Tibial nerve (tissue), 4 donors: ENCODE measurements at places on chromosomes 16 and 17. TPM values are rescaled to one million over a fixed set of nuclear protein-coding genes. Genes with fewer than 3 reads are reported as not detected.

PHAF1 gene
- 28.5 TPM for total RNA-seq

CAMTA2 gene
- 46.2 TPM for total RNA-seq

DNA sequence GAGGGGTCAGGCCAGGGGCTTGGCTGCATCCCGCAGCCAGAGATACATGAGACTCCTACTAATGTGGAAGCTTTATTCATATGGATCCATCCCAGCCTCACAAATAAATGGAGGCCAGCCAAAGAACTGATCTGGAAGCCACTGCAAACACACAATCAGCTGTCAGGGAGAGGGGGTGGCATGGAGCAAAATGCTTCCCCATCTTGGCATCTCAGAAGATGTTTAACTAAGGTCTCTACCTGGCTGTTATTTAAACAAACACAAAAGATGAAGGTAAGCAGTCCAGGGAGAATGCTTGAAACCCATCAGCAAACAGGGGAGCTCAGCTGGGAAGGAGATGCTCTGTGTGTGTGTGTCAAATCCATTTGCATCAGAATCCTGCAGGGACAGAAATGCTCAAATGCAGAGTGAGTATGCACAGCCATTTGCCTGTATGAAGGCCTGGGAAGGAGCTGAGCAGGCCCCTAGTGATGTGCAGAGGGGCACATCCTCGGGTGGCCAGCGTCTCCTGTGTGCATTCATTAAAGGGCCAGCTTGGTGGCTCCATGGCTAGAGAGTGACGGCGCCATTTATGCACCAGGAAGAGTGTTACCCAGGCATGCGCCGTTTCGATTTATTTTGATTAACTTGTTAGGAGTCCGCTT is 34.2 kb upstream of the IRX3 start:
- no peak for DNase-seq

DNA sequence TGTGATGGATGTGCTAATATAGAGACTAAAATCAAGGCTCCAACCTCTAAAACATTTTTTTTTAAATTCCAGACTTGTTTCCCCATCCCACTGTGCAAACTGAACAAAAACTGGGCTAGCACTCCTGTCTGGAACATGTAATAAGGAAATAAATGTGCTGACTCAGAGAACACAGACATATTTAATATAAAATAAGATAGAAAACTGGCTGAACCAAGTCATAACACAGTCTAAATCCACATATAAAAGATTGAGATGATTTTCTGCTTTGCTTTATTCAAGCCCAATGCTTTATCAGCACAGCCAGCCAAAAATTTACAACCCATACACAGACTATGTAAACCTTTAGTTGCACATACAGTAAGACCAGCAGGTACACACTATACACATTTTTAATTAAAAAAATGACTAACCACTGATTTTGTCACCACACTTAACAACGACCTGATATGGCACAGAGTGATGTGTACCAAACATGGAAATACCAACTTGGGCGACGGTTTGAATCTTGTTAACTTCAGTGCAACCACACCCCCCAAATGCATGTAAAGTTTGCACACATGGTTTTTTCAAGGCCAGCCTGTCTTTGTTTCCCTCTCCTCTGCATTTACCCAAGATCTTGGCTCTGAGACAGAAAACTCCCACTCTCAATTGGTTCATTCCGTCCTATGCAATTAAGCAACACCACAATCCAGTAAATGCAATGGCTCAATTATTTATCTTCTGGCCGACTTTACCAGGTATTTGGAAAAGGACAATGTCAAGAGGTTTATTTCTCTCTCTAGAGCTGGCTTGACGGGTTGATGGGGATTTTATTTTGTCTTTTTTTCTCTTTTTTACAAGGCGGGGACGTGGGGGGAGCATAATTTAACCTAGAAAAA is 1.2 kb downstream of the STAT3 start:
- DNase-seq, result no peak

- no peak for DNase-seq
These were observed 46.7 kb downstream of the MGAT5B start for GRCh38 chr17:76914937-76915336.

DNA sequence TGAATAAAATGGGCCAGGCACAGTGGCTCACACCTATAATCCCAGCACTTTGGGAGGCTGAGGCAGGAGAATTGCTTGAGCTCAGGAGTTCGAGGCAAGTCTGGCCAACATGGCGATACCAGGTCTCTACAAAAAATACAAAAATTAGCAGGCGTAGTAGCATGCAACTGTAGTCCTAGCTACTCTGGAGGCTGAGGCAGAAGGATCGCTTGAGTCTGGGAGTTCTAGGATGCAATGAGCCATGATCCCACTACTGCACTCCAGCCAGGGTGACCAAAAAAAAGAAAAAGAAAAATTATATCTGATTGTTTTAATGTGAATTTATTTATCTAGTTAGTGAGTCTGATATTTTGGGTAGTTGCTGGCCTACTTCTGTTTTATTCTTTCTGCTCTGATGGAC is 7.0 kb downstream of the IL34 start:
- no peak for DNase-seq

DNA sequence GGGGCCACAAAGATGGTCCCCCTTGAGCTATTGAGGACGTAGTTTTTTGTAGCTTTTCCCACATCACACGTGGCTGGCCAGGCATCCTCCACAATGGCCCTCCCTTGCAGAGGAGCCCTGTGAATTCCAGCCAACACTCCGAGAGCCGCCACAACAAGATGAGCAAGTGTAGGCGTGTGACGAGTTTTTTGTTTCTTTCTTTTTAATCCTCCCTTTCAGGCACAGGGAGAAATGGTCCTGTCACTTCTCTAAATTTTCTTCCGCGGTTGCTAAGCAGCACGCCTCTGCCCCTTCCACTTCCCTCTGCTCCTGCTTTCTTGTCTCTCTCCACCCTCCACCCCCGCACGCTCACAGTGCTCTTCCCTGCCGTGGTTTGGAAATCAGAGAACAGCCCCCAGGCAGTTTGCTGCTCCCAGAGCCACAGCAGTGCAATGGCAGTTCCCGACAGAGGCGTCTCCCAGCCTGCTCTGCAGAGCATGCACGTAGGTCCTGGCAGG is 68.0 kb upstream of the MRTFB start:
- DNase-seq, result peak; percentile 21
